ENCODE measurements at places on chromosomes 3 and 15. TPM values are rescaled to one million over a fixed set of nuclear protein-coding genes. Genes with fewer than 3 reads are reported as not detected.

SENP5 gene
- 40.0 TPM for total RNA-seq

GP5 gene
- total RNA-seq: not detected

GOLGA8G gene
- not detected for total RNA-seq

RASGRP1 gene
- 1.3 TPM for total RNA-seq

BHLHE40 gene
- total RNA-seq: 61.3 TPM

TRIM42 gene
- total RNA-seq: not detected

ITPKA gene
- total RNA-seq: 0.85 TPM

MYD88 gene
- total RNA-seq: 0.98 TPM

GOLGA6L10 gene
- 0.18 TPM for total RNA-seq

EFHB gene
- total RNA-seq: not detected

C3orf22 gene
- not detected for total RNA-seq

ROBO2 gene
- total RNA-seq: 32.3 TPM

PP2D1 gene
- not detected for total RNA-seq

CRABP1 gene
- not detected for total RNA-seq

ALDH1L1 gene
- 1.1 TPM for total RNA-seq

HGD gene
- not detected for total RNA-seq

SLC28A1 gene
- total RNA-seq: not detected

XCR1 gene
- total RNA-seq: not detected

LHFPL4 gene
- total RNA-seq: 0.61 TPM

IMPG2 gene
- 0.03 TPM for total RNA-seq

MINAR1 gene
- total RNA-seq: 2.4 TPM

IL5RA gene
- not detected for total RNA-seq

DAPK2 gene
- total RNA-seq: 0.69 TPM

SGO1 gene
- total RNA-seq: 13.6 TPM

CCDC54 gene
- not detected for total RNA-seq

TMPRSS7 gene
- total RNA-seq: not detected

CPN2 gene
- total RNA-seq: not detected

INSYN1 gene
- total RNA-seq: 2.4 TPM

PEX5L gene
- 0.21 TPM for total RNA-seq

CNTN4 gene
- total RNA-seq: not detected

ADAMTS9 gene
- 0.11 TPM for total RNA-seq

PLA2G4B gene
- 0.61 TPM for total RNA-seq

CTDSPL gene
- total RNA-seq: 15.5 TPM

KLHL40 gene
- not detected for total RNA-seq

OR5K2 gene
- total RNA-seq: not detected

DUOXA2 gene
- total RNA-seq: not detected

SPESP1 gene
- total RNA-seq: 148 TPM

ARIH2 gene
- 138 TPM for total RNA-seq

AP2M1 gene
- 355 TPM for total RNA-seq

POPDC2 gene
- total RNA-seq: 0.08 TPM

LNP1 gene
- total RNA-seq: 3.1 TPM

PTX3 gene
- not detected for total RNA-seq

NR2E3 gene
- not detected for total RNA-seq

CCR2 gene
- not detected for total RNA-seq

GRM7 gene
- total RNA-seq: 0.66 TPM

FETUB gene
- not detected for total RNA-seq

ZIC1 gene
- total RNA-seq: 3.8 TPM

C3orf49 gene
- not detected for total RNA-seq

Data from SK-MEL-5 (cell line).